Left renal pelvis (tissue), 4 donors: ENCODE measurements at places on chromosomes 5 and 9.

DNA sequence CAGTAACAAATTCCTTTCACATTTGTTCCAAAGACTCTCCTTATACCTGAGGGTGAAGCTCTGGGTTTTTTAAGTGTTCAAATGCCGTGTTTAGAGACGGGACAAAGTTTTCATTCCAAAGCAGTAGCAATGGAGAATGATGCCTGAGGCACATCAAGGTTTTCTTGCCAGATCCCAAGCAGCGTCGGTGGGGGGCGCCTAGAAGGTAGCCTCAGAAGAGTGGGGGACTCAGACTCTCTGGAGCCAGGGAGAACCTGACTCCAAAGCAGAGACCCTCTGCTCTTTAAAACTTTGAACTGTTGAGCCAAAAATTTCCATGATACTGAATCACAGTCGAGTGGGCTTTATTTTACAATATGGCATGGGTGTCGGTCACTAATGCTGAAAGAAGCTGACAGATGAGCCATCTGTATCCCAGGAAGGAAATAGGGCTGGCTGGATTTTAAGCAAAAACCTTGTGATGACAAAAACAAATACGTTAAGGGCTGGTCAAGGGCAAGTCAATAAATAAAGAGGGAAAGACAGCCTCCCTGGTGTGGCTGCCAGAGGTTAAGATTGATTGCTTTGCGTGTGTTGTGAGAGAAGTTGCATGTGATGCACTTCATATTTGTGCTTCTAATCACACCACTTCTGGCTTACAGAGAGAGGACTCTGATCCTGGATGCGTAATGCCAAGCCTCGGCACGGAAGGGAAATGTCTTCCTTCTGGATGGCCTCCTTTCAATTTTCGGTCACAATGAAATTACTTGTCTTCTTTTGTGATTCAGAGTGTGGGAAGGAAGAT is 161.1 kb upstream of the EFNA5 start:
- DNase-seq = no peak

- DNase-seq = no peak
Measured at GRCh38 chr9:87271696-87272477, 225.8 kb upstream of the DAPK1 start.

- no peak for DNase-seq
Measured at GRCh38 chr5:151925340-151925739, 689 bp upstream of the GLRA1 start.

DNA sequence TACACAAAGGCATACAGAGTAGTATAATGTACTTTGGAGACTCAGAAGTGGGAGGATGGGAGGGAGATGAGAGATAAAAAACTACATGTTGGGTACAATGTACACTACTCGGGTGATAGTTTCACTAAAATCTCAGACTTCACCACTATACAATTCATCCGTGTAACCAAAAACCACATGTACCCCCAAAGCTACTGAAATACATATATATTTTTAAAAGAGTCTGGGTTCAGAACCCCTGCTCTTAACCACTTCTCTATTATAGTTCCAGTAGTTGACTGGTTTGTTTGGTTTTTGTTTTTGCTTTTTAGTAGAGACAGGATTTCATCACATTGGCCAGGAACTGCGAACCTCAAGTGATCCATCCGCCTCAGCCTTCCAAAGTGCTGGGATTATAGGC is 22.6 kb downstream of the SGTB start:
- DNase-seq = no peak

DNA sequence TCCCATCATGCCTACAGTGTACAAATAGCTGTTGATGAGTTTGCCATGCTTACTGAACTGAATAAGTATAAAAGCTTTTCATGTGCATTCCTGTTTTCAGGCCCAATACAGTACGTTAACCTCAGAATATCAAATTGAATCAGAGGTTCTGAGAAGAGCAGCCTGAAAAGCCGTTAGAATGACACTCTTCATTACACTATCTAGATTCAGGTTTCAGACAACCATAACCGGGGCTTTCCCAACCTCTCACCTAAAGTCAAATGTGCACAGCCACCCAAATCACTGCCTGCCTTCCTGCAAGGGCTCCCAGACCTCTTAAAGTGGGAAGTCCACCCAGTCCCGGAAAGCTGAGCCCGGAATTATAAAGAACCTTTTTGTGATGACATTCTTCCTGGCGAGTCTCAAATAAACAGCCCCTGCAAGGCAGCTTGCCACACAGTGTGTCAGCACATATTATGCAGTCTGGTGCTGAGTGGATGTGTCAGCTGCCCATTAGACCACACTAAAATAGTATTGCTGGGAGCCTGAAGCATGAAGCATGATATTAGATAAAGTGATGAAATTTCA is 245.8 kb downstream of the TLE4 start:
- no peak for DNase-seq

DNA sequence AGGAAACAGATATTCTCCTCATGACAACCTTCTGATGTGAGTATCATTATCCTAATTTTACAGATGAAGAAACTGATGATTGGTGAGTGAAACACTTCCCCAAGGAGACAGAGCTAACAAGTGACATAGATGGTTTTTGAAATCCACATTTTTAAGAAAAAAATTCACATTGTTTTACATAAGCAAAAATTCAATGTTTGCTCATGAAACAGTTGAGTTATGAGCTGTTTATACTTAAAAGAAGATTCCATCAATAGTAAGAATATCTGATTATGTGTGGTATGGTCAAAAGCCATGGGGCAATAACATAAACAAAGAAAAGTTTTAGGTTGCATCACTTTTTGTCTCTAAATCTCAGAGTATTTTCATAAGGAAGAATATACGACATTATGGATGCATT is 167.9 kb upstream of the PAPPA start:
- no peak for DNase-seq

- no peak for DNase-seq
Measured at GRCh38 chr5:76579166-76579937, 43.9 kb downstream of the F2RL2 start.

GRCh38 chr9:116145036-116145435 is 8.6 kb upstream of the PAPPA start:
- DNase-seq = no peak

GRCh38 chr5:172200476-172200875 is 6.5 kb downstream of the EFCAB9 start:
- DNase-seq = no peak

DNA sequence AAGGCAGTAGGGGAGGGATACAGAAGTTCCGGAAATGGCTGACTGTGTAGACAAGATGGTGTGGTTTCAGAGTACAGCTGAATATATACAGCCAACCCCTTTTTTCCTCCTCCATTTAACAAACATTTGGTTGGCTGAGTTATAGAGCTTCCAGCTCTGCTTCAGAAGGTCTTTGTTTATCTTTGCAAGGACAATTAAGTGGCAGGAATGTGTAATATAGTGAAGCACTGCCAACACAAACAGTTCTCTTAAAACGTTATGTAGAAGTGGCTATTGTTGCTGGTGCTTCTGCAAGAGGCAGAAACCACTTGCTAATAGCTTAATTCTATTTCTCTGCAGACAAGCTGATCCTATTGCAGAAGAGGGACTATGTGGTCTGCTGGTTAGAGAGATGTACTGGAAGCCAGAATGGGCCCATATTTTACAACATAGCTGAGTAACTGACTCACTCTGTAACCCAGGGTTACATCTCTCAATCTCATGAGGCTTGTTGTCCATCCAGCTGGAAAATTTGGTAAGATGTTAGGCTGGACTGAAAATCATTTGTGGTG is 62.7 kb upstream of the OSMR start:
- peak; percentile 80 for DNase-seq

DNA sequence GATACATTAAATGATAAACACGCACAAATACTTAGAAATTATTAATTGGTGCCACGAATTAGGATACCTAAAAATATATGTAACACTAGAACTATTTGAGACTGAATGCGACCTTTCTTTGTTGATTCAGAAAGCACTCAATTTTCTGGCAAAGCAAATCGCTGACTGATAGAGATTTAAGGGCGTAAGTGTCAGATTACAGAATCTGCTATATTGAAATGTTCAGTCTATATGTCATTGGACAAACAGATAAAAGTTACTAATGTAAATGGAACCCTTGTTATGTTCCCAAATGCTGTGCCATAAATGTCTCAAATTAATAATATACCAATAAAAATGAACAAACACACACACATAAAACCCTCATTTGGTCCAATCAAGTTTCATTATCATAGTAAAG is 137.9 kb downstream of the MPDZ start:
- DNase-seq = no peak

- no peak for DNase-seq
Measured at GRCh38 chr5:151602806-151603205, 11.7 kb upstream of the FAT2 start.

GRCh38 chr5:126384985-126385384 is 38.2 kb upstream of the GRAMD2B start:
- no peak for DNase-seq

DNA sequence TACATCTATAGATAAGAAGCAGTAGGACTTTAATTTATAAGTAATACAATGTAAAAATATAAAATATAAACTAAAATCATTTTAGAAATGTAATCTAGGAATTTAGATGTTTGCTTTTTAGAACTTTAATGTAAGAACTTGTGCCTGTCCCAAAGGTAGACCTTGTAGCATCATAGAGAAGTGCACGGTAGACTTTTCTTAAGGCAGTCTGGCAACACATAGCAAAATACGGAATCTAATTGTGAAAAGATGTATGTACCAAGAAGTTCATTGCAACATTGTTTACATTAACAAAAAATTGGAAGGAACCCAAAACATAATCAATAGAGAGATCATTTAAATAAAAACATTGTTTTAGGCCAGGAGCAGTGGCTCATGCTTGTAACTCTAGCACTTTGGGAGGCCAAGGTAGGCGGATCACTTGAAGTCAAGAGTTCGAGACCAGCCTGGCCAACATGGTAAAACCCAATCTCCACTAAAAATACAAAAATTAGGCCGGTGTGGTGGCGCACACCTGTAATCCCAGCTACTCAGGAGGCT is 84.6 kb upstream of the SMIM15 start:
- no peak for DNase-seq

DNA sequence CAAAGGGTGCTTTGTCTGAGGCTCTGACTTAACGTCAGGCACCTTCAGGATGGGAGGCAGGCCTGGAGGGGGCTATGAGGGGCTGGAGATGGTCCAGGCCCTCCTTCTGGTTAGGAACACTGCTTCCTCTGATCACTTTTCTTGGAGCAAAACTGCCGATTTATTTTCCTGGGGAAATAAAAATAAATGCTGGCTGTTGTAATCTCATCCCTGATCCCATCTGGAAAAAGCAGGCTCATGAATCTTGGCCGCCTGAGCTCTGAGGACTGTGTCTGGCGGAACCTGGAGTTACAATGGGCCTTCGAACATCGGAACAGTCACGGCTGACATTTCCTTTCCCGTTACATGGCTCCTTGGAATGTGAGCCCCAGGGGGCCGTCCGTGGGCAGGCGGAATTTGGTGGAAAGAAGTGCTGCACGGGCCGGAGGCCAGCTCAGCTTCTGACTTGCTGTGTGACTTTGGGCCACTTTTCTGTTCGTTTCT is 157.8 kb downstream of the RGS3 start:
- DNase-seq = no peak

DNA sequence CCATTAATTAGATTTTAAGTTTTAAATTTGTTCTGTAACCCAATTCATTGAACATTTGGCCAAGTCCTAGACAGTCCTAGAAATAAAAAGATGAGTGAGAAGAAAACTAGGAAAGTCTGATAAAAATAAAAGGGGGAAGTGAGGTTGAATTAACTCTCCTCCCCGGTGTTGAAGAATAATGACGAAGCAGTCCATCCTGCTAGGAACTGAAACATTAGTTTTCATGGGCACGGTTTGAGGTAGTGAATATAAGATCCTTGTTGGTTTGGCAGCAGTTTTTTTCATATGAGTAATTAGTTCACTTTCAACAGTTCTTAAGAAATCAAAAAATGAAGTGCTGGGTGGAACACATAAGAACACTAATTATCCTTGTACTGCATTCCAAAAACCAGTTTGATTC is 103.1 kb downstream of the MTREX start:
- no peak for DNase-seq

- DNase-seq = no peak
Measured at GRCh38 chr5:43638546-43638945, 35.6 kb downstream of the NNT start.

GRCh38 chr5:32638309-32638708 is 53.0 kb downstream of the SUB1 start:
- no peak for DNase-seq

DNA sequence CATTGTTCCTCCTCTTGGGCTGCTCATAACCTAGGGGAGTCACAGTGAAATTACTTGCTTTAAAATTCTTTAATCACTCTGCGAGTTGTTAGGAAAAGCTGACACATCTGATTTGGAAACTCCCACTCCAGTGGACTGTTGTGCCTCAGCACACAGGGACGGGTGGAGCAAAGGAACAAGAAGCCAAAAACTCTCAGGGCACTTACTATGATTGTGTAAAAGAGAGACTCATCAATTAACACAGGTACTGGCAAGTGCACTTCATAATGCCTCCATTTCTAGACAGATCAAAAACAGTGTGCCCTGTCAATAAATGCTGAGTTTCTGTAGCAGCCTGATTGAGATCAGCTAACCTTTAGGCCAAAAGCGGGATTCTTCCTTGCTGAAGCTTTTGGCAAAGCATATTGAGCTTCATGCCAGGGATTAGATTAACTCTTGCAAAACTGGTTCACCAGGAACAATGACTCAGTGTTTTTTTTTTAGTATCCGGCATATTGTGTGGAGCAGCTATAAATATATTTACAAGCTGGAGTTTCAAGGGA is 55.9 kb downstream of the TMC1 start:
- no peak for DNase-seq

DNA sequence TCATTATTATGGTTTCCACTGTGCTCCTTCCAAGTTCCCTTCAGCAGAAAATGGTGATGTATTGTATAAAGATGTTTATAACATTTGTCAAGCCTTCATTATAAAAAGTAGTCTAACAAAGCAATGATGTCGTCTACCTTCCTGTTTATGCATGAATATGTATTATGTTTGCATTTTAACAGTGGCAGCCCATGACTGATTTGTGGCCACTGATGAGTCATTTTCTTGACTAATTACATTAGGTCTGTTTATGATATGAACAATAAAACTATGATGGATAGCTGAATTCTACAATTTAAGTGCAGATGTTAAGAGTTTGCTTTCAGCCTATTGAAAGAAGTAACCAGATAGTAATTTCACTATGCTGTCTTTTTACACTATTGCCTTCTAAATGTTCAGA is 75.4 kb upstream of the ADAMTS19 start:
- no peak for DNase-seq

- no peak for DNase-seq
Measured at GRCh38 chr5:103561685-103562452, 720 bp downstream of the NUDT12 start.

- peak; percentile 18 for DNase-seq
Measured at GRCh38 chr5:133222979-133223378, 171.2 kb downstream of the HSPA4 start.

DNA sequence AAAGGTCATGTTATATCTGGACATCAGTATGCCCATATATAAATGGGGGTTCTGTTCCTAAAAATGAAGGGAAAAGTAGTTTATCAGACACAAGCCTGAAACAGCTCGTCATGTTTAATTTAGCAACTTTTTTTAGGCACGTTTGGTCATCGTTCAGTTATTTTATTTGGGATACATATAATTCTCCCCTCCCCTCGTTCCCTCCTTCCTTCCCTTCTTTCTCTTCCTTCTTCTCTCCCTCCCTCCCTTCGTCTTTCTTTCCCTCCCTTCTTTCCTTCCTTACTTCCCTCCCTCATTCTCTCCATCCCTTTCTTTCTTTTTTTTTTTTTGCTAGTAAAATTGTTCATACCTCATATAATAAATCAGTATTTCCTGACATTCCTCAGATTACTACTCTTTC is 3.4 kb downstream of the PPWD1 start:
- DNase-seq = no peak
